ENCODE measurements at places on chromosomes 16 and 17. TPM values are rescaled to one million over a fixed set of nuclear protein-coding genes. Genes with fewer than 3 reads are reported as not detected.

Gene STX4
- 5.2 TPM for total RNA-seq

Gene WNT9B
- total RNA-seq: not detected

Gene TP53TG3
- not detected for total RNA-seq

GRCh38 chr17:726271-726919, 6.0 kb upstream of the TLCD3A start:
- DNase-seq: no peak

- no peak for DNase-seq
These were observed 34.2 kb upstream of the CCL2 start for GRCh38 chr17:34220752-34221395.

Data from SJSA1 (cell line).